ENCODE measurements at places on chromosomes 4 and X. TPM values are rescaled to one million over a fixed set of nuclear protein-coding genes. Genes with fewer than 3 reads are reported as not detected.

The AMER1 gene
- total RNA-seq = 6.5 TPM

The GLRB gene
- total RNA-seq = not detected

The CORIN gene
- 0.49 TPM for total RNA-seq

The HNRNPD gene
- total RNA-seq = 313 TPM

The EMCN gene
- not detected for total RNA-seq

The ATP1B4 gene
- not detected for total RNA-seq

The BEX2 gene
- 3.9 TPM for total RNA-seq

The GRIPAP1 gene
- 103 TPM for total RNA-seq

The HAND2 gene
- not detected for total RNA-seq

The RNF128 gene
- not detected for total RNA-seq

The ATP6AP1 gene
- total RNA-seq = 61.3 TPM

The IL9R gene
- 33.2 TPM for total RNA-seq

The TACR3 gene
- not detected for total RNA-seq

The TBX22 gene
- not detected for total RNA-seq

The FGF16 gene
- total RNA-seq = not detected

The ZNF630 gene
- 0.54 TPM for total RNA-seq

The PROM1 gene
- not detected for total RNA-seq

The BGN gene
- total RNA-seq = not detected

The ZCCHC4 gene
- total RNA-seq = 11.7 TPM

The FABP2 gene
- not detected for total RNA-seq

The ADGRG2 gene
- not detected for total RNA-seq

The TMSB15B gene
- total RNA-seq = 7.7 TPM
